ENCODE measurements at places on chromosomes 11 and 22.

- no peak for DNase-seq
Observed at GRCh38 chr11:111095327-111095726, 150.2 kb upstream of the POU2AF2 start.

DNA sequence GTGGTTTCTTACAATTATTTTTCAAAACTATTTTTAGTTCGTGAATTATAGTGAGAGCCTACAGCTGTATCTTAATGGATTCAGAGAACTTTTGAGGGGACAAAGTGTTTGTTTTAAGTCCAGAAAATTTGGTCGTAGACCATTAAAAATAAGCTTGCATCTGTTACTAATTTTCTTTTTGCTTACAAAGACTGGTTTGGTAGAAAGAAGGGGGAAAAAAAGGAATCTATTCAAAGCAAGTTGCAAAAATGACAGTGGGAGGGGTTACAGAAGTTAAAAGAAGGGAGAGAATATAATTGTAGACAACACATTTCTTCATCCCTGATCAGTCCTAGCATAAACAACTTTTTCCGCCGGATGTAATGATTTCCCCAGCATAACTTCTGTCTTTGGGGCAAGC is 72.1 kb downstream of the AMOTL1 start:
- no peak for DNase-seq

DNA sequence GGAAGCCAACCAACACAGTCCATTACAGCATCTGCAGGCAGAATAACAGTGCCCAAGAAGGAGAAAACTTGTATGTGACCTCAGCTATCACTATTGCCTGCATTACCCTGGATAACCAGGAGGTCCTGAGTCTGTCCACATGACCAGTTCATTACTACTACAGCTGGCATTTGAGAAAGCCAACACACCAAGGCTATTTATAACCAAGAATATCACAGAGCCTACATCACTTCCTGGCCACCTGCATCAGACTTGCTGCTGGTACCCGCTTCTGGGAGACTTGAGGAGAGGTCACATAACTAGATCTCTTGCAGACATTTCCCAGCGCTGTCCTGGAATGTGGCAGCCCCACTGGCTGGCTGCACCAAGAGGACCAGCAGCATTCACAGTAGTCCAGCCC is 11.1 kb upstream of the OR56B4 start:
- DNase-seq = no peak

- DNase-seq = no peak
Observed at GRCh38 chr11:92667486-92668152, 301.8 kb upstream of the MTNR1B start.

- DNase-seq = no peak
Observed at GRCh38 chr11:6734616-6735015, 37.2 kb downstream of the OR2AG2 start.

DNA sequence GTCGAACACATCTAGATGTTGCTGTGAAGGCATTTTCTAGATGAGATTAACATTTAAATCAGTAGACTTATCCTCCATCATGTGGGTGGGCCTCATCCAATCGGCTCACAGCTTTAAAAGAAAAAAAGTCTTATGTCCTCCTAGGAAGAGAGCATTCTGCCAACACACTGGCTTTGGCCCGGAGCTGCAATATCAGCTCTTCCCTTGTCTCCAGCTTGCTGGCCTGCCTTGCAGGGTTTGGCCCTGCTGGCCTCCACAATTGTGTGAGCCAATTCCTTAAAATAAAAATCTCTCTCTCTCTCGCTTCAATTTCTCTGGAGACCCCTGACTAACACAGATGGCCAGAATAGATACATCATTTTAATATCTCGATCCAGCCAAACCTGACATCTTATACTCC is 13.1 kb upstream of the ABCC8 start:
- DNase-seq = no peak

DNA sequence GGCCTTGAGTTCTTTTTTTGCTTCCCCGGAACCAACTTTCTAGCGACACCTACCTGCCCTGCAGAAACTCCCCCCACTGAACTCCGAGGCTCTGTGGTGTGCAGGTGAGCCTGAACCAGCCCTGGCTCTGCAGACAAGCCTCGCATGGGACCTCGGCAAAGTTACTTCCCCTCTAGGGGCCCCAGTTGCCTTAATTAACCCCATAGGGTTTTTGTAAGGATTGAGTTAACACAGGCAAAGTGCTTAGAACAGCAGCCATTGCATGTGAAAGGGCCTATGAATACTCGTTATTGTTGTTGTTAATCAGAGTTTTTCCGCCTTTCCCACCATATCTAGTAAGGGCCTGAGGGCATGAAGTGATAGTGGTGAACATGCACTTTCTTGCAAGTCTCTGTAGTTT is 12.6 kb upstream of the SYT13 start:
- DNase-seq = no peak

- no peak for DNase-seq
Observed at GRCh38 chr11:2677127-2677526, 22.7 kb downstream of the KCNQ1OT1 start.

DNA sequence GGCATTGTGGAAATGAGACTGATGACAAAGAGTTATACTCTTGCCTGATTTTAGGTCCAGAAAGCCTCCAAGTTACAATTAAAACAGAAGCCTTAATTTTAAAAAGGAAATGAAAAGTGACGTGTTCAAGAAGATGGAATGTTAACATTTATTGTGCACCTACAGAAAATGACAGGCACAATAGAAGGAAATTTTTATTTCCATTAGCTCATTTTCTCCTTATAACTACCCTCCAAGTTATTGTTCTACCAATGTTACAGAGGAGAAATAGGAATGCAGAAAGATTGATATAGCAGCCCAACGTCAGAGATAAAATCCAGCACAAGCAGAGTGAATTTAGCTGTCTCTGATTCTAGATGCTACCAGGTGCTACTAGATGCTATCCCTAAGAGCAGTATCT is 736.9 kb upstream of the KIRREL3 start:
- no peak for DNase-seq

DNA sequence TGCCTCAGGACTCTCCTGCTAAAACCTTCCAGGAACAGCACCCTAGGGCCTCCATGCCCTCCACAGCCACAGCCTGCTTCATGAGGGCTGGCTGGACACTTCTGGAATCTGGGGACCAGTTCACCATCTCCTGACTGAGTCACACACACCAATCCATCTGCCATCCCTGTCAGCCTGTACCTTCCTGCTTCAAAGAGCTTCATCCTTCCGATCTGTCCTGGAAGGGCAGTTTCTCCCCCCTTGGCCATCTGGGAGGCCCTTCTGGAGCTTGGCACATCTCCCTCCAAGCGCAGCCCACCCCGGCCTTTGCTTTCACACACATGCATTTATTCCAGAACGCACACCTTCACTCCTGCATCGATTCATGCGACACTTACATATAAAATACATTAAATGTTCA is 13.0 kb downstream of the APBB1 start:
- no peak for DNase-seq

GRCh38 chr11:65658174-65659021 is 4.3 kb downstream of the RELA start:
- DNase-seq = no peak

DNA sequence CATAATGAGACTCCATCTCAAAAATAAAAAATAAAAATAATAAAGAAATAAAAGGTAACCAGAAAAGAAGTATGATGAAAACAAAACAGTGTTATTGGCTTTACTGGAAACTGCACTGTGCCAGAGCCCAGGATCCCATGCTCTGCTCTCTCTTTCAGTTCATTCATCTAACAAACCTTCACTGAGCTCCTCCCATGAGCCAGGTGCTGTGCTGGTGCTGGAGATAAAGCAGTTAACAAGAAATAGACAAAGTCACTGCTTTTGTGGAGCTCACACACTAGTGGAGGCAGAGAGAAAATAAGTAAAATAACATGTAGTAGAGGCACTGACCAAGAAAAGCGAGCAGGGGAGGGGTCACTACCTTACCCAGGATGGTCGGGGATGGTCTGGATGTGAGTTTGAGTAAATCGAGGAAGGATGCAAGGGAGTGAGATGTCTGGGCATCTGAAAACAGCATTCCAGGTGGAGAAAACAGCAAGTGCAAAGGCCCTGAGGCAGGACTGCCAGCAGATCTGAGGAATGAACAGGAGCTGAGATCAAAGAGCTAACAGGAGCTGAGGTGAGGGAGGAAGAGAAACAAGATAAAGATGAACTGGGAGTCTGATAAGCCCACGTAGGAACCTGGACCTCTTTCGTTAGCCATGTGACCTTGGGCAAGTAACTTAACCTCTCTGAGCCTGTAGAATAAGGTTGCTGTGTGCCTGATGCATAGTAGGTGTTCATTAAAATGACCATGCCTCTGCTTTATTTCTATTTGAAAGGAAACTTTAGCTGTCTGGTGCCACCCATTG is 31.3 kb upstream of the CD82 start:
- no peak for DNase-seq

DNA sequence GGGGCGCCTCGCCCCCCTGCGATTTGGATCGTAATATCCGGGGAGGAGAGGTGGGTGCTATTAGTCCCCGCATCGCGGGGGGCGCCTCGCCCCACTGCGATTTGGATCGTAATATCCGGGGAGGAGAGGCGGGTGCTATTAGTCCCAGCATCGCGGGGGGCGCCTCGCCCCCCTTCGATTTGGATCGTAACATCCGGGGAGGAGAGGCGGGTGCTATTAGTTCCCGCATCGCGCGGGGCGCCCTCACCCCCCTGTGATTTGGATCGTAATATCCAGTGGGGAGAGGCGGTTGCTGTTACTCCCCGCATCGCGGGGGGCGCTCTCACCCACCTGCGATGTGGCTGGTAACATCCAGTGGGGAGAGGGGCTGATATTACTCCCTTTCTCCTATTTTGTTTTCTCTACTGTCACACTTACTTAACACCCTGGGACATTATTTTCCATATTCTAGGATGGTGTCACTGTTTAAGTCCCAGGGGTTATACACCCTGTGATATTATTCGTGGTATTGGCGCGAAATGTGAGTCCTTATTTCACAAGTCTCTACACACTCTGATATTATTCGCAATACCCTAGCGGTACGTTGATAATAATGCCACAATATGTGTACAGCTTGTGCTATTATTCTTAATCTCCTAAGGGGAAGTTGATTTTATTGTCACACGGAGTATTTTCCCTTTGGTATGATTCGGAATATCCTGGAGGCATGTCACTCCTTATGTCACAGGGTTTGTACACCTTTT is 57.8 kb upstream of the ALDH3B2 start:
- no peak for DNase-seq

DNA sequence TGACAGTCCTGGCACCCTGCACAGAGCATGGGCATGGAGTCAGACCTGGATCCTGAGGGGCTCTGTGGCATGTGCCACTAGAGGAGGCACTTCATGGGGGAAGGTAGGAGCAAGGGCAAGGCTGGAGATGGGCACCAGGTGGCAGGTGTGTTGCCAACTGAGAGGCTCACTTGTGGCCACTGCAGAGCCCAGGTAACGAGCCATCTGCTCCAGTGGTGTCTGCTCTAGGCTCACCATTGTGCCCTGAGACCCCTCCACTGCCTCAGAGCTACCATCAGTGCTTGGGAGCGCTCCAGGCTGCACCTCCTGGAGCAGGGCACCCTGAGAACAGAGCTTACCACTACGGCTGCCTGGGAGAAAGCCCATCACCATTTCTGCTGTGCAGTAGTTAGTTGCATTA is 1.3 kb upstream of the ZDHHC8 start:
- no peak for DNase-seq

GRCh38 chr22:33194529-33195077 is 136.4 kb upstream of the SYN3 start:
- no peak for DNase-seq

DNA sequence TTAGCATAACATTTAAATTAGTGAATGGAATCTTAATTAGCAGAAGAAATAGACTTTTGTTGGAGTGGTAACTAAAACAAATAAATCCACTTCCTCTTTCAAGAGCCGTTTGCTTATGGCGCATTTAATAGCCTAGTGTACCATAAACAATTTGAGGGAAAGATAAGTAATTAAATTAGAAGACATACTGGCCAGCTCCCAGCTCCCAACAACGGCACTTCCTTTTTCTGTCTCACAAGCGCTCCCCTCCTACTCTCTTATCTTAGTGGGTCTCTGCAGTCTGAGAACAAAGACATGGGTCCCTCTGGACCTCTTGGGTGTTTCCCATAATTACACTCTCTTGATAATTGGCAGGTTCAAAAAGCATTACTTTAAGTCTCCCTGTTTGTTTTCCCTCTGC is 146.0 kb downstream of the OPCML start:
- no peak for DNase-seq

DNA sequence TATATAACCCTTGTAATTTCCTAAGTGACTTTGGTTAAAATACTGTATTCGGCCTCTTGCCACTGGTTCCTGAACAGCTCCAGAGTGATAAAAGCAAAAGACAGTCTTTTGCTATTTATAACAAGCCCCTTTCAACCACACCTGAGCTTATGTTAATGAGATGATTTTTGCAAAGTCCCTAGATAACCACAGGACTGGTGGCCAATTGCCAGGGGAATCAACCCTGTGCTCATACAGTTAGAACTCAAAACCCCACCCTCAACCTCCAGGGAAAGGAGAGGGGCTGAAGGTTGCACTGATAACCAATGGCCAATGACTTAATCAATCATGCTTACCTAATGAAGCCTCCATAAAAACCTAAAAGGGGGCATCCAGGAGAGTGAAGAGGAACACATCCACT is 77.9 kb downstream of the SIK3 start:
- DNase-seq = no peak

DNA sequence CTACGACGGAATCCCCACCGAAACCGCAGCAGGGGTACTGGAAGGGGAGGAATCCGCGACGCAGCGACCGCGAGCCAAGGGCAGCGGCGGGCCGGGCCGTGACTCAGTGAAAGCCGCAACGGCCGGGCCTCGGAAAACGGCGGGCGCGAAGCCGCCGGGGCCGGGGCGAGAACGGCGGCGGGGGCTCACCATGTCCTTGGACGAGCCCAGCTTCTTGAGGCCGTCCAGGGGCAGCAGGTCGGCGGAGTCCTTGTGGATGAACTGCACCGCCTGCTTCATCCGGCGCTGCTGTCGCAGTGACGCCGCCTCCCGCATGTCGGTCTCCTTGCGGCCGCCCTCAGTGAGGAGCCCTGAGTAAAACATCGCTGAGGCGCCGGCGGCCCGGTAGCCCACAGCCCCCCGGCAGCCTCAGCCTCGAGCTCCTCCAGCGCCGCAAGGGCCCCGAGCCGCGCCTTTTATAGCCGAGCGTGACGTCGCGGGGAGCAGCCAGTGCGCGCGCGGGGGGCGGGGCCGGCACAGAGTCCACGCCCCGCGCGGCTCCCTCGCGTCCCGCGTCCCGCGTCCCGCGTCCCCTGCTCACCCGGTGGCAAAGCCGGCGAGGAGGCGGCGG is at the start of gene NRIP3:
Gene NRIP3 (minus strand): TSS at position 429 of the 610 bp plus-strand sequence. CDS start 66 bp downstream, at position 363.
- peak; percentile 66 for DNase-seq

GRCh38 chr11:57095417-57095816 is 86.3 kb upstream of the LRRC55 start:
- no peak for DNase-seq

GRCh38 chr22:25350551-25350971 is 131.1 kb downstream of the CRYBB2 start:
- peak; percentile 12 for DNase-seq

- no peak for DNase-seq
Observed at GRCh38 chr11:123104697-123105096, 42.8 kb upstream of the HSPA8 start.

DNA sequence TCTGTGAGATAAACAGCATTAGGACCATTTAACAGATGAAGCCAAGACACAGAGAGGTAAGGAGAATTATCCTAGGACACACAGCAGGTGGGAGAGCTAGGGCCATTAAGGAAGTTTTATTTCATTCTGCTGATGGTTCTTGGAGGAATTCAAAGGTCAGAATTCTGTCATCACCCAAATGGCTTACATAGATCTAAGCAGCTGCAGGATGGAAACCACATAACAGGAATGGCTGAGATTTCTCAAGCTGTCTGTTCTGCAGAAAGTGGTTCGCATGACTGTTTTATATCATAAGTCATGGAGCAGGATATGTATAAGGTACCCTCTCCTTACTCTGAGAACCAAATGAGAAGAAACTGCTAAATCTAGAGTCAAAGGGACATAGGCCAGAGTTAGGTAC is 163.2 kb upstream of the NARS2 start:
- no peak for DNase-seq

Data from activated B cell treated with CpG ODN at 0.5 μM for 24 hours (primary cell).